Stimulated activated CD4-positive, alpha-beta T cell treated with anti-CD3 and anti-CD28 coated beads, Interleukin-15, amount 100 ng/mL, for 1 hour (primary cell): ENCODE measurements at places on chromosomes 7 and 10.

- DNase-seq: no peak
These were observed 172.4 kb downstream of the JAZF1 start for GRCh38 chr7:28008171-28008570.

GRCh38 chr7:55509322-55509721 lies 63.0 kb downstream of the VOPP1 start:
- DNase-seq: no peak

GRCh38 chr7:139829775-139830117 lies 682 bp downstream of the TBXAS1 start:
- no peak for DNase-seq

DNA sequence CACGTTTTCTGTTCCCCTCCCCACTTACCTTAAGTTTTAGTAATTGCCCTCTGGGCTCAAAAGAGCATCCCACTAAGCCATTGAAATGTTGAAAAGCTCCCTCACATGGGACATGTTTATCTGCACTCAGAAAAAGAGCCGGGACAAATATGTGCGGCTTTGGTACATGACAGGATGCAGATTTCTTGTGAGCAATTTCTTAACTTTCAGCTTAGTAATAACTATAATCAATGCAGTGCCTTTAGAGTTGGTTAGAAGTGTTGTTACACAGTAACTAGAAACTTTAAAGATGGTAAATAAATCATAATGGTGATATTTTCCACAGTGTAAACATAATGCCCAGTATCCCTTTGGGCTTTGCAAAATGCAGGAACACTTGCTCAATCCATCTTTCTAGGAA lies 89.2 kb downstream of the ZNF365 start:
- no peak for DNase-seq

DNA sequence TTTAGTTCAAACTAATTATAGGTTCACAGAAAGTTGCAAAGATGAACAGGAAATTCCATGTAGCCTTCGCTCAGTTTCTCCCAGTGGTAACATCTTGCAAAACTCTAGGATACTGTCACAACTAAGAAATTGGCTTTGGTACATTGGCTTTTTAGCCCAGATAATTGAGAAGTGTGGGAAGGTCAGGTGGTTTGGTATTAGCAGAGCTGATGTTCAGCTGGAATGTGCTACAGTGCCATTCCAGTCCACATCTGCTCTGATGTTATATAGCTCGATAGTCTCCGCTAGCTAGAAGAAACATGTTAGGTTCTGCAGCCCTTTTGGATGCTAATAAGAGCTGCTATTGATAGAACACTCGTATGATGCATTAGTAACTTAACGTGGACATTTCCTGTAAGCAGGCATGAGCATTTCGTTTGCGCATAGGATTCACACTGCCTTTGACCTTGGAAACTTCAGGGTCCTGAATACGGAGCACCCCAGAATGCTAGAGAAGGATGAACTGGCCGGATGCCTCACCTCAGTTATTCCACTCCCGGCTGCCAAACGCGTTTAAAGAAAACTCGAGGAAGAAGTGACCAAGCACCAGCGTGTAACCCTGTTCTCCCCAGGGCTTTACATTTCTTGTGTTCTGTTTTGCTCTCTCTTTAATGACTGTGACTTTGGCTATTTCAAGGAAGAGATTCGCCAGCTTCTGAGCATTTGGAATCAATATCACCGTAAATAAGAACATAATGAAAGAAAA lies 271.4 kb downstream of the GALNT17 start:
- DNase-seq: no peak

DNA sequence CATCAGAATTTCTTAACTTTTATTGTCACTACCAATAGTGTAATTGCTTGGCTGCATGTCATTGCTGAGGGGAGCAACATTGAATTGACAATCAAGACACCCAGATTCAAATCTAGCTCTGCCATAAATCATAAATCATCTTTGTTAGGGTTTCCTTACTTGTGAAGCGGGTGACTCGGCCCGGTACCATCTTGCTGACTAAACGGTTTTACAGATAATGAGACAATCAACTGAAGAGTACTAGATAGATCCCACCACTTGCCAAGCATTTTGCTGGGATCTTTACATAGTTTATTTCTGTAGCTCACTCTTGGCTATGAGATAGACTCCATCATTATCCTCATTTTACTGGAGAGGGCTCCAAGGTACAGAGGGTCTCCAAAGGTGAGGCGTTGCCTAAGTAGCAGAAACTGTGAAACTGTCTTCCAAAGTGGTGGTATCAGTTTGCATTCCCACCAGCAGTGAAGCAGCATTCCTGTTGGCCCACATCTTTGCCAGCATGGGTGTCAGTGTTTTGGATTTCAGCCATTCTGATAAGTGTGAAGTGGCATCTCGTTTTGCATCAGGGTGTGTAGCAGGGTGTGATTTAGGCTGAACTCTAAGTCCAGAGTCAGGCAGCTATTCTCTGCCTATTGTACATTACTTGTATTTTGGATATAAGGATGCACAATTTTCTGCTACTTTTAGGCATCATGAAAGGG lies 168.7 kb upstream of the BMPER start:
- no peak for DNase-seq

GRCh38 chr10:30583778-30584415 lies 45.7 kb downstream of the LYZL2 start:
- no peak for DNase-seq
